ENCODE measurements at places on chromosomes 5 and 9.

DNA sequence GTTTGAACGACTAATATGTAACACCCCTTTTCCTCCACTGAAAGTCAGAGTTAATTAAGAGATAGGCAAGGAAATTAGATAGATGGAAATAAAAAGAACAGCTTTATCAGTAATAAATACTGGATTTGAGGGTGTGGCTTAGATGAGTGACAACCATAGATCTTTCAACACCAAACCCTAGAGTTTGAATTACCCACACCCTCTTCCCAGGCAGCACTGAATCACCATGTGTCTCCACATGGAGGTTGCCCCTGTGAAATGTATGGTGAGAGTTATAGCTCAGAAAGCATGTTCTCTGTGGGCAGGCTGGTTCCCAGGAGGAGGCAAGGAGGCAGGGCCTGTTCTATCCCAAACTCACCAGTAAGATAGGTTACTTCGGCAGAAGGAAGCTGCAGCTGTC is 69.7 kb downstream of the TMEM174 start:
- DNase-seq = no peak

DNA sequence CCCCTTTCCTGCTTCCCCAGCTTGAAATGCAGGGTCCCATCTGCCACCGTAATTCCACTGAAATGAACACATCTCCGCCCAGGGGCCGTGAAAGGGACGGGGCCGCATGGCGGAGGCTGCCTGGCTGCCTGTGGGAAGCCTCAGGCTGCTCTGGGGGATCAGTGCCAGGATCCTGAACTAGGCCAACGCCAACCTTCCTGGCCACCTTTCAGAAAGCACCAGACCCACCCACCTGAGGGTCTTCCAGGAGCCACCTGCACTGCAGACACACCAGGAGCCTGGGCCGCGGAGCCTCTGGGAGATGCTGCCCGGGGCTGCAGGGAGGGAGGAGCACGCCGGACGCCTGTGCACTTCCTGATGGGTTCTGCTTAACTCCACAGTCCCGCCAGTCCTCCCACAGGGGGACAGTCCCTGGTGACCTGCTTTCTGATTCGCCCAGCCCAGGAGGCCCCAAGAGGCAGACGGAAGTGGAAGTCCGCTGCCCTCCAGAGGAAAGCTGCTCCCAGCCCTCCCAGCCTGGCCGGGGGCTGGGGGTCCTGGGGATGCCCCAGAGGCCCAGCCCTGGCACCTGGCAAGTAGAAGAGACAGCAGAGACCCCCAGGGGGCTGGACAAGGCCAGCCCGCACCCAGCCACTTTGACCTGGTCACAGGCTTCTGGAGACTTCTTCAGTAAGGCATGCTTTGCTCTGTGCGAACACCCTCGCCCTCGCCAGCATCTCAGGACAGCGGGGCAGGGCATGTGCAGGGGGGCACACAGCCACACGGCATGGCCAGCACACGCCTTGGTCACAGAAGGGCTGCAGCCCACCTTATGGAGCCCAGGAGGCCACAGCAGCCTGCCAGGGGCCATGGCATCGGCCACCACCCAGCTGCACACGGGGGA is at the start of gene CARD9:
TSS of gene CARD9 (minus strand) at position 370 of the 883 bp plus-strand sequence. CDS start 1,591 bp downstream, outside the sequence.
- DNase-seq = no peak

DNA sequence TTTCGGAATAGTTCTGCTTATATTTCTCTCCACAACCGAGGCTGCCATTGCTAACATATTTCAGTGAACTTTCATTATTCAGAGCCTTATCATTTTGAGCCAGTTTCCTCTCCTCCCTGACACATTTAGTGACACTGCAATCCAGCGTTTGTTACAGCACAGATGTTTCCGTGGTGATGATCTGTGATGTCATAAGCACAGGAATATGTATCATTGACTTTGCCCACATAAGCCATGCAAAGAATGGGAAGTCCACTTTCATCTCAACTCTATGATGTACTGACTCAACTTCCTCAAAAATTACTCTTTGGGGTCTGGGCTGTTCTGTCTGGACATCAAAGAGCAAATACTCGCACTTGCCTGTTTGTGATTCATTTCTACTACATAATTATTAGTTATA is 291.8 kb downstream of the EBF1 start:
- DNase-seq = no peak

DNA sequence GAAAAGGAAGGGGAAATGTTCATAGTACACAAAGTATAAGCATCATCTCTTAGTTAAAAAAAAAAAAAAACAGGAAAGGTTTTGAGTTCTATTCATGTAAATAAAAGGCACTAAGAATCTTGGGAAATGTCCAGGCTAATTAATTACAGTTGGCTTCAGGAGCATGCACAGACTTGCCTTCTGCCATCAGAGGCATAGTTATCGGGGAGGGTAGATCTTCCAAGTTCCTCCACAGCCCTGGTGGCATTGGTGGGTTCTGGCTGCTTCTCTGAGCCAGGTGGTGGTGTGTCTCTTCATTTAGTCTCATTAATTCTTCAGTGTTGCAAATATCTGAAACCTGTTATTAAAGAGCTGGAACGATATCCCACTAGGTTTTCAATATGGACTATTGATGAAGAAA is 85.2 kb downstream of the TMEM252 start:
- DNase-seq = peak; percentile 39

GRCh38 chr5:76521240-76521758 is 101.9 kb downstream of the F2RL2 start:
- DNase-seq = no peak

DNA sequence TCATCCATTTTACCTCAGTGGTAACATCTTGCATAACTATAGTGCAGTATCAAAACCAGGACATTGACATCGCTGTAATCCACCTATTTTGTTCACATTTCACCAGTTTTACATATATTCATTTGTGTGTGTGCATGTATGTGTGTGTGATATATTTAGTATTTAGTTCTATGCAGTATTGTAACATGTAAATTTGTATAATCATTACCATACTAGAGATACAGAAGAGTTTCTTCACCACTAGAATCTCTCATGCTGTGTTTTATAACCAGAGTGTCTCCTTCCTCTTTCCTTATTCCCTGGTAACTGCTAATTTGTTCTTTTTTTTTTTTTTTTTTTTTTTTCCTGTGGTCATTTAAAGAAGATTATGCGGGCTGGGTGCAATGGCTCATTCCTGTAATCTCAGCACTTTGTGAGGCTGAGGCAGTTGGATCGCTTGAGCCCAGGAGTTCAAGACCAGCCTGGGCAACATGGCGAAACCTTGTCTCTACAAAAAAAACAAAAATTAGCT is 11.0 kb downstream of the RASA1 start:
- DNase-seq = no peak

DNA sequence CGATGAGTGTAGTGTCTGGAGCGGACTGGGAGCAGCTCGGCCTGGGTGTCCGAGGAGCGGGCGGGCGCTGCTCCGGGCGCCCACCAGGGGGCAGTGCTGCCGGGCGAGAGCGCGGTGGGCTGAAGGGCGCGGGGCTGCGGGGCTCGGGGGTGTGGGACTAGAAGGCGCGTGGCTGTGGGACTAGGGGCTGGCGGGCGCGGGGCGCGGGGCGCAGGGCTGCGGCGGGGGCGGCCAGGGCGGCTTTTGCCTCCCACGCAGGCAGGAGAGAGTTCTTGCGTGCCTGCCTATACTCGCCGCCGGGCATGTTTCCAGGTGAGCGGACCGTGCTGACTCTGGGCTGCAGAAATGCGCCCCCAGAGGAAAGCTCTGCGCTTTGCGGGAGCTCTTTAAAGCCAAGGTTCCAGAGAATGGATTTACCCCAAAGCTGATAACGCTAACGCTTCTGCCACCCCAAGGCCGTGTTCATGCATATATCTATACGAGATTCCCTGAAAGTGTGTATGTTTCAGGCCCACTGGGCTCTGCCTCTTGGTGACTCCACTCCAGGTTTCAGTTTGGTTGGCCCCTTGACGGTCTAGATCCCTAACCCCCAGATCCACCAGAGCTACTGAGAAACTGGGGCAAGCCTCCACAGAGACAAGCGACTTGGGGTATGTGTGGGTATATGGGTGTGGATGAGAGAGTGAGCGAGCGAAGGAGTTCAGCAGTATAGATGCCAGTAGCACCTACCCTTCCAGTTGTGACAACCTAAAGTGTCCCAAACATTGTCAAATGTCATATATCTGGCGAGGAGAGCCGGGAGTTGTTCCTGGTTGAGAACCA is 56.2 kb downstream of the ACER2 start:
- DNase-seq = peak; percentile 74

DNA sequence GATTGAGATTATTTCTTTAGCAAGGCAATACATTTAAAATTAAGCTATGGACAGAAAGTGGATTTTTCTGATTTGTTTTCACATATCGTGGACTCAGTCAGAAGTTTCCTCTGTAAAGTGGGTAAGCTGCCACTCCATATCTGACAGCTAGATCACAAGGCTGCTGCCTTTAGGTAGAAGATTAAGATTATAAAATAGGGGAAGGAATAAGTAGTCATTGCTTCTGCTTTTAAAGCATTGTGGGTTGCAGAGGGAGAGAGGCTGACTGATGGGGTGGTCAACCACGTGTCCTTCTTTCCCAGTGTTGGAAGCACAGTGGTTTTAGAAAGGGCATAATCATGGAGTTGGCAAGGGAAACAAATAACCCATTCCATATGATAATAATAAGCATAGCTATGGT is 74.3 kb upstream of the MOCS2 start:
- DNase-seq = no peak

DNA sequence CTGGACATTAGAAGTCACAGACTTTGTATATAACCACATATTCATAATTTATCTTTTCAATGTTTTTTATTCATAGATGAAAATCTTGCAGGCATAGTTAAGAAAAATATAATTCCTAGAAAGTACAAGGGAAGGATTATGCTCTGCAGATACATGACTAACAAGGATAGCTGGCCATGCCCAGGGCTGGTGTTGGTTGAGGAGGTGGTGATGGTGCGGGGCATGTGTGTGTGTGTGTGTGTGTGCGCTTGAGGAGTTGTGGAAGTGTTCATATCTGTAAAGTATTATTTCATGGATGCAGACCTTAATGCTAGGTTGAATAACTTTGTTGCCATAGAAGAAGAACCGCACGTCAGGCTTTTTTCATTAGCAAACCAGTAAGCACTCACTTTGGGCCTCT is 1.3 kb downstream of the S1PR3 start:
- no peak for DNase-seq

DNA sequence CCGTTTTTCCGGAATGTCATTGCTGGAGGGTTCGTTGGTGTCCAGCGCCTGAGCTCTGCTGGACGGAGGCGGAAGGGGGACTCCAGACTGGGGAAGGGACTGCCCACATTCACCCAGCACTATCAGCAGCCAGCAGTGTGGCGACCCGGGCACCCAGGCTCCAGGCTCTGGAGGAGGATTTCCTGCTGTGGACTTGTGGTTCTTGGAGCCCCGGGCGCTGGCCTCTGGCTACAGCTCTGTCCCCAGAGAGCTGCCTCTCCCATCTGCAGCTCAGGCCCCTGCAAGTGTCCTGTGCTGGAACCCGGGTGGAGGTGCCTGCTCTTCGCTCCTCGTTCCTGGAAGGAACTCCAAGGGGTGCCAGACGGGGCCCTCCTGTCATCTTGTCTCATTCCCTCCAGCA is 152.6 kb downstream of the RGS3 start:
- no peak for DNase-seq

- DNase-seq = no peak
Observed at GRCh38 chr5:159850160-159850559, 66.1 kb upstream of the ADRA1B start.

DNA sequence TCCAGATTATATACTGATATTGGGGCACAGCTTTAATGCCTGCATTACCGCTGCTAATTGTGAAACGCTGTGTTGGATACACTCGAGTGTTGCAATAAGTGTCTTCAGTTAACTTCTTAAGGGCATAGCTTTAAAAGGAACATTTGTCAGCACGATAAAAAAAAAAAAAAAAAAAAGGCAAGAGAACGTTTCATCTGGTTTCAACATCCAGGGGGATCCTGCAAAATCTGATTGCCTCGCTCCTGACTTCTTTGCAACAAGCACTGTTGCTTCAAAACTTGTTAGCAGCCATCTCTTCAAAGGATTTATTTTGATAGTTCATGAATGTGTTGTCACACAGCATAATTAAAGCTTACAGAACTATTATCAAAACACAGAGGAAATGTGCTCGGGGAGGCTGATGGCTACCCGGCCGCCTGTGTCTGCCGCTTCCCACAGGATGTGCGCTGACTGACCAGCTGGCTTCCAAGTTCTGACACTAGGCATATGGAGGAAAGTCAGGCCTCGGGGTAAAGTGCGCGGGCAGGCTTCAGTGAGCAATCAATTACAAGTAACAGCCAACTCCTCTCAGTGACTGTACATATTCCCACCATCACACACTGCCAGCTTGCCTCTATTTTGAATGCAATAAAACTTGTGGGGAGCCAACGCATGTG is 77.7 kb downstream of the EBF1 start:
- DNase-seq = no peak

GRCh38 chr5:117621921-117622320 is 1047.3 kb upstream of the SEMA6A start:
- DNase-seq = no peak

- no peak for DNase-seq
Observed at GRCh38 chr5:142748568-142749249, 21.5 kb upstream of the ARHGAP26 start.

DNA sequence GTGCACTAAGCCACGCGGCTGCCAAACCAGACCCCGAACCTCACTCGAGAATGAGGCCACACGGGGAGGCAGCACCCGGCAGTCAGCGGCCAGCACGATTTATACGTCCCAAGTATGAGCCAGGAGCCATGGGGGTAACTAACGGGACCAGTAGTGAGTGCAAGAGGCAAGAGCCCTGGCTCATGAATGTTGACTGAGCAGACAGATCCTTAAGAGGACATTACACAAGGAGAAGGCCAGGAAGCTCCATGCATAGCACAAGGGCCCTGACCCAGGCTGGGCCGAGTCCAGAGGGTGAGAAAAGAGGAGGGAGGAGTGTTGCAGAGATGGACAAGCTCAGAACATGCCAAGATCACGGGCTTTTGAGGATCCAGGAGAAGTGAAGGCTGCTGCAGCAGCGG is 58.6 kb upstream of the PHYKPL start:
- DNase-seq = no peak

DNA sequence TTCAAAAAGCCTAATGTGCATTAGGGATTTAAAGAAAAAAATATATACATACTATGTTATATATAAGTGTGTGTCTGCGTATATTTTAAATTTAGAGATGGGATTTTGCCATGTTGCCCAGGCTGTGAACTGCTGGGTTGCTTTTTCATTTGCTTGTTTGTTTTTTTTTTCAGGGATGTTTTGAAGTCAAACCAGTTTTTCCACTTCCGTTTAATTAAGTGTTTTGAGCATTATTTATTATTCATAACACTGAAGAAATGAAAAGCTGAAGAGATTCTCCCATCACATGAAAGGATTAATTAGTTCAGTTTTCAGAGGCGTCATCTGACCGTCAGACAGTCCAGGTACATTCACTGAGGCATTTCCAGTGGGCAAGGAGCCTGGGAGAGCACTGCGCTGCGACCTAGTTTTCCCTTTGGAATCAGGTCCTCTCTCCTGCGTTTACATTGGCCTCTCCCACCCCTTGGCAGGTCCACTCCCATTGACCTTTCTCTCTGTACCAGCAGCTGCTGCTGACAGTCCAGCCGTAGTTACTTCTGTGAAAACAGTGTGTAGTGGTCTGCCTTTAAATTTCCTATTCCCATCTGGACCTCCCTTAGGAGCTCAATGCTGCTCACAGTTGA is 26.0 kb downstream of the ARRDC3 start:
- DNase-seq = no peak
